ENCODE measurements at places on chromosomes 5 and 9.

GRCh38 chr5:1673042-1673677 lies 126.5 kb downstream of the MRPL36 start:
- no peak overlapping the region for H3K27ac ChIP-seq
- H3K4me1 ChIP-seq, result no peaks in the 10 kb centered on the region
- H3K4me3 ChIP-seq, result no peak overlapping the region
- DNase-seq, result no peak
- peaks cover 40% of the 10 kb centered on the region for H3K27me3 ChIP-seq
- no peaks in the 10 kb centered on the region for H3K36me3 ChIP-seq

GRCh38 chr9:111975709-111976108 lies 79.1 kb downstream of the UGCG start:
- H3K27me3 ChIP-seq, result no peaks in the 10 kb centered on the region
- H3K4me1 ChIP-seq, result peaks cover 4% of the 10 kb centered on the region
- H3K36me3 ChIP-seq, result no peaks in the 10 kb centered on the region
- H3K27ac ChIP-seq, result no peak overlapping the region
- H3K4me3 ChIP-seq, result no peak overlapping the region

DNA sequence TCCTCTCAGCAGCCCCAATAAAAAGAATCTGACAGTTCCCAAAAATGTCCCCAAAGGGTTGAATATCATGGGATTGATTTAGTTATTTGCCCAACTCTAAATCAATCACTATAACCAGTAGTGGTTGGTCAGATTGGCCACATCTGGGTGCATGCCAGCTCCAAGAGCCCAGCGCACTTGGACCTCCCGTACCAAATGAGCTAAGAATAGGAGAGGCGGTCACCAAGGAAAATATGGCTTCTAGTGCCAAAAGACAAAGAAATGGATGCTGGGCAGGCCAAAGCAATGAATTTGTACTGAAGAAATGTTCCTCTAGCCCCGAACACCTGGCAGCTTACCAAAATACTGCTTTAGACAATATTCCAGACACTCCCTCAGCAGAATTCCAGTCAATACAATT lies 80.3 kb downstream of the RCL1 start:
- H3K4me1 ChIP-seq, result no peaks in the 10 kb centered on the region
- H3K36me3 ChIP-seq, result no peaks in the 10 kb centered on the region
- no peak for DNase-seq
- no peak overlapping the region for H3K27ac ChIP-seq

DNA sequence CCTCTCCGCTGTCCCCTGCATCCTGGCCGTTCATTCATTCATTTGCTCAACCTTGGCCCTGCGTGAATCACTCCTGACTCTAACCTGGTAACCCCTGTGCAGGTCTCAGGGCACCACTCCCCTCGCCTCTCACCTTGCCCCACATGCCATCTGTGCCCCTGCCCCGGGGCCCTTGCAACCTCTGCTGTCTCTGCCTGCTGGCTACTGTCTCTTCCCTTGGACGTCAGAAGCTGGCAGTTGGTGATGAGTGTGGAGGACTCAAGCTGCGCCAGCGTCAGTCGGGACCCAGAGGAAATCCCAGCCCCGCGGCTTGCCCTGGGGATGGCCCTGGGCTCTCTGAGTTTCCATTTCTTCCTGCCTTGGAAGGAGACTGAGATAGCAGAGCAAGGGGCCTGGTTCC lies 154.9 kb downstream of the OLFM1 start:
- no peak overlapping the region for H3K4me3 ChIP-seq
- DNase-seq, result peak; percentile 21
- no peaks in the 10 kb centered on the region for H3K36me3 ChIP-seq
- no peaks in the 10 kb centered on the region for H3K4me1 ChIP-seq
- peaks cover 24% of the 10 kb centered on the region for H3K27me3 ChIP-seq

DNA sequence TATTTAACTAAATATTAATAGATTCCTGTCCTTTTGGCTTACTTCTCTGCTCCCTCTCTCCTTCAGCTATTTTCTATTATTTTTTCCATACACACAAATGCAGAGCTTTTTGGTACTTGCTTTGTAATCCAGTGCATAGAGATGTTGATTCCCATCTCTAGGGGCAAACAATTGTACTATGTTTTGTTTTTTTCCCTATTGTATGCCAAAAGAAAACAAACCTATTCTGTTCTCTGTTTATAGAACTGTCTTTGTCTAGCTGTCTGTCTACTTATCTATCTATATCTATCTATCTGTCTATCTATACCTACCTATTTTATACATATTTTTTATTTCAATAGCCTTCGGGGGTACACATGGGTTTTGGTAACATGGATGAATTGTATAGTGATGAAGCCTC lies 121.6 kb upstream of the LIFR start:
- no peaks in the 10 kb centered on the region for H3K4me1 ChIP-seq
- no peak overlapping the region for H3K27ac ChIP-seq
- H3K27me3 ChIP-seq, result no peaks in the 10 kb centered on the region
- H3K4me3 ChIP-seq, result no peak overlapping the region
- DNase-seq, result no peak

GRCh38 chr5:94191604-94192003 lies 426.8 kb downstream of the KIAA0825 start:
- no peaks in the 10 kb centered on the region for H3K4me1 ChIP-seq
- DNase-seq, result no peak
- H3K36me3 ChIP-seq, result no peaks in the 10 kb centered on the region

GRCh38 chr5:136677217-136677616 lies 311.9 kb upstream of the TRPC7 start:
- no peaks in the 10 kb centered on the region for H3K36me3 ChIP-seq
- no peaks in the 10 kb centered on the region for H3K4me1 ChIP-seq
- DNase-seq, result no peak
- H3K27ac ChIP-seq, result no peak overlapping the region
- H3K27me3 ChIP-seq, result no peaks in the 10 kb centered on the region

DNA sequence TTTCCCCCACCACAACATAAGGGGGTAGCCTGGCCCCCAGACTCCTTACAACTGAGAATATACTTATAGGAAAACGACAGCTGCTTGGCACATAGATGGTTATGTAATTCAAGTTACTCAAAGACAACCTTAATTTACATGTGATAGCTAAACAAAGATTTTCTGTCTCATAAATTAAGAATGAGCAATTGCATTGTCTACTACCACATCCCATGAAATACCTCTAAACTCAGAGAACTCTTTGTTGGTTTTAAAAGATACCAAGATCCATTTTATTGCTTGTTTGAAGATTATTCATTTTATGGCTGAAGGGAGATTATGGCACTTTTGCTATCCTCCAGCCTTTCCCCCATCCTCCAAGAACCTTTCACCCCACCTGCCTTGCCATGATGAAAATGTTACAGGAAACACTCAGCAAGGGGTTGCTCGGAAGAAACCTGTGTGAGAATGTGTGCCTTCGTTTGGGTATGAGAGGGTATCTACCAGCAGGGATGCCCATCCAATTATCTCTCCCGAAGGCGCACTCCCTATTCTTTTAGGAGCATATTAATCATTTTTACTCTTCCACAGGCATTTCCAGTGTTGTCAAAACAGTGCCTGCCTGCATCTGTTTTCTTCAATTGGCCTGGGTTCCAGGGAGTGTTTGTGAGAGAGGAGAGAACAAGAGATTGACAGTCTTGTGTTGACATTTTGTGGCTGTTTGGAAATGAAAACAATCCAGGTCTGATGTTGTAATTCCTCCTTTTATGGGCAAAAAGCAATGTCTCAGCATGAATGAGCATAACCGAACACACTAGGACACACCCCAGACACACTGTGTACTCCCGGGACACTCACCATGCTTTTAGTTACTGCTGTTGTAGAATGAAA lies 208.0 kb upstream of the ANKRD55 start:
- DNase-seq, result no peak
- H3K27ac ChIP-seq, result no peak overlapping the region
- H3K36me3 ChIP-seq, result no peaks in the 10 kb centered on the region
- H3K27me3 ChIP-seq, result no peaks in the 10 kb centered on the region
- no peaks in the 10 kb centered on the region for H3K4me1 ChIP-seq

GRCh38 chr9:108182950-108183381 lies 672.8 kb downstream of the ACTL7B start:
- H3K4me1 ChIP-seq, result no peaks in the 10 kb centered on the region
- DNase-seq, result no peak
- no peaks in the 10 kb centered on the region for H3K27me3 ChIP-seq
- H3K4me3 ChIP-seq, result no peak overlapping the region

GRCh38 chr5:14257995-14258403 lies 114.9 kb downstream of the TRIO start:
- H3K4me1 ChIP-seq, result peaks cover 23% of the 10 kb centered on the region
- no peaks in the 10 kb centered on the region for H3K36me3 ChIP-seq
- no peak overlapping the region for H3K27ac ChIP-seq
- H3K4me3 ChIP-seq, result no peak overlapping the region
- H3K27me3 ChIP-seq, result no peaks in the 10 kb centered on the region

DNA sequence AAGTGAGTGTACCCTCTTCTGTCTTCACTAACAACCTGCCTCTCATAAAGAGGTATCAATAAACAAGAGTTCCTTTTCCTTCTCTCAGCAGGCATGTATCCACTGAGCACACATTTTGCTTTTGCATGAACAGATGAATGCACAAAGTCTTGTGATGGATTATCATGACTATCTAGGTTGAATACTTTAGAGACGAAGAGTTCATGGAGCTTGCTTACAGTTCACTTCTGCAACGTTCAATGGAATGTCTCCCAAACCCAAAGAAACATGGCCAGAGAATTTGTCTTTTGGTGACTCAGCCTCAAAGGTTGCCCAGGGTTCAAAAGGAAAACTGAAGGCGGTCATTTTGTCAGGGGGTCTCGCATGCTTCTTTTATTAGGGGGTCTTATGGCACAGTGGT lies 55.4 kb downstream of the BRINP1 start:
- no peak overlapping the region for H3K4me3 ChIP-seq
- no peaks in the 10 kb centered on the region for H3K4me1 ChIP-seq
- peaks cover 4% of the 10 kb centered on the region for H3K27me3 ChIP-seq
- no peak for DNase-seq

GRCh38 chr9:86326536-86326935 lies 27.7 kb downstream of the TUT7 start:
- DNase-seq, result no peak
- no peak overlapping the region for H3K27ac ChIP-seq
- H3K4me3 ChIP-seq, result no peak overlapping the region
- H3K27me3 ChIP-seq, result no peaks in the 10 kb centered on the region

GRCh38 chr5:168879929-168880328 lies 300.8 kb upstream of the PANK3 start:
- no peaks in the 10 kb centered on the region for H3K36me3 ChIP-seq
- peaks cover 9% of the 10 kb centered on the region for H3K4me1 ChIP-seq
- H3K4me3 ChIP-seq, result no peak overlapping the region

DNA sequence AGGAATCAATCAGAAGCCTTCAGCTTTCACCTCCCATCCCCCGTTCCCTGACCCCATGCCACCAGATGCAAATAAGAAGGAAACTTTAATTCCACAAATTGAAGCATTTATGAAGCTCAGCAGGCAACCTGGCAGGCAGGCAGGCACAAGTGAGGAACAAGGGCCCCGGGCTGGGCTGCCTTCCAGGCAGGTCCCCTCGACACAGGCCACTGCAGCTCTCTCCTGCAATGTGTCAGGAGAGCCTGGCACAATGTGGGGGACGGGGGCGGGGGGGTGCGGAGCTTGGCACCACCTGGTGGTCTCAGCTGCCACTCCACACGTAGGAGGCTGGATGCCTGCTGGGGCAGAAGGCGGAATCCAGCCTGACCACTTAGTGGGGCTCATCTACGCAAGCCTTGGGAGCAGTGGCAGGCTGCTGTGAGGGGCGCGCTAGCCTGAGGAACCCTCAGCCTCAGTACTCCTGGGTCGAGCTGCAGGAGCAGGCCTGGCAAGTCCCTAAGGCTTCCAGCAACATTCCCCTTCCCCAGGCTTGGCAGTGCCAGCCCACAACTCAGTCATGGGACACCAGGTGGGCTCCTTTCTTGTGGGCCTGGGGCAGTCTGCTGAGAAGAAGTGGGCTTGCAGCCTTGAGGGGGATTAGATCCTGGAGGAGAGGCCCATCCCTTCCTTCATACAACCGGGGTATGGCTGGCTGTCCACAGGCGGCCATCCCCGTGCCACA lies 50.2 kb upstream of the KCNMB1 start:
- H3K27ac ChIP-seq, result no peak overlapping the region
- H3K27me3 ChIP-seq, result no peaks in the 10 kb centered on the region
- DNase-seq, result no peak
- no peak overlapping the region for H3K4me3 ChIP-seq
- no peaks in the 10 kb centered on the region for H3K36me3 ChIP-seq

DNA sequence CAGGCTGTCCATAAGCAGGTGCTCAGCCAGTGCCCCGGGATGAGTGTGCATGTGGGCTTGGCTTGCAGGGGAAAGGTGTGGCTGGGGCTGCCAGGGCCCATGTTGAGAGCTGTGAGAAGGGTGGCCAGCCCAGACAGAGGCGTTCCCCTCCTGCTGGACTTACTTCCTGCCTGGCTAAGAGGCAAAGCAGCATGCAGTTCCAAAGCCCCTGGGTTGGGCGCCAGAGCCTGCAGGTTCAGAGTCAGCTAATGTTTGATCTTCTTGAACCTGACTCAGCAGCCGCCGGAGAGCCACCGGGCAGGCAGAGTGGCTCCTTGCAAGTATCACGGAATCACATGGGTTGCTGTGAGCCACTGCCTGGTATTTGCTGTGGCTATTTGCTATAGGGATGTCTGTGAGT lies 168.4 kb upstream of the MAP1B start:
- peak; percentile 51 for DNase-seq
- H3K27ac ChIP-seq, result no peak overlapping the region
- no peaks in the 10 kb centered on the region for H3K36me3 ChIP-seq
- no peaks in the 10 kb centered on the region for H3K4me1 ChIP-seq

DNA sequence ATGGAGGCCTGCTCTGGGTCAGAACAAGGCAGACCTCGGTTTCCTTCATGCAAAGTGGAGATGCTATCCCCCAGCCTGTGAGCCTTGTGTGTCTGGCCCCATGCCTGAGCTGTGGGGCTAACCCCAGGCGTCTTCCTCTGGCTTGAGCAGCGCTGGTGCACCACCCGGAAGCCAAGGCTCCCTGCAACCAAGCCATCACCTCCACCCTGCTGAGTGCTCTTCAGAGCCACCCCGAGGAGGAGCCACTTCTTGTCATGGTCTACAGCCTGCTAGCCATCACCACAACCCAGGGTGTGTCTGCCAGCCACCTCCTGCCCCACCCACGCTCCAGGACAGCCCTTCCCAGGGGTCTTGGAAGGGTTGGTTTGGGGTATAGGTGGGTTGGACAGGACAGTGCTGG lies 16.2 kb downstream of the REXO4 start:
- no peak overlapping the region for H3K27ac ChIP-seq
- no peak overlapping the region for H3K4me3 ChIP-seq
- H3K27me3 ChIP-seq, result no peaks in the 10 kb centered on the region
- DNase-seq, result no peak
- peaks cover 28% of the 10 kb centered on the region for H3K36me3 ChIP-seq

DNA sequence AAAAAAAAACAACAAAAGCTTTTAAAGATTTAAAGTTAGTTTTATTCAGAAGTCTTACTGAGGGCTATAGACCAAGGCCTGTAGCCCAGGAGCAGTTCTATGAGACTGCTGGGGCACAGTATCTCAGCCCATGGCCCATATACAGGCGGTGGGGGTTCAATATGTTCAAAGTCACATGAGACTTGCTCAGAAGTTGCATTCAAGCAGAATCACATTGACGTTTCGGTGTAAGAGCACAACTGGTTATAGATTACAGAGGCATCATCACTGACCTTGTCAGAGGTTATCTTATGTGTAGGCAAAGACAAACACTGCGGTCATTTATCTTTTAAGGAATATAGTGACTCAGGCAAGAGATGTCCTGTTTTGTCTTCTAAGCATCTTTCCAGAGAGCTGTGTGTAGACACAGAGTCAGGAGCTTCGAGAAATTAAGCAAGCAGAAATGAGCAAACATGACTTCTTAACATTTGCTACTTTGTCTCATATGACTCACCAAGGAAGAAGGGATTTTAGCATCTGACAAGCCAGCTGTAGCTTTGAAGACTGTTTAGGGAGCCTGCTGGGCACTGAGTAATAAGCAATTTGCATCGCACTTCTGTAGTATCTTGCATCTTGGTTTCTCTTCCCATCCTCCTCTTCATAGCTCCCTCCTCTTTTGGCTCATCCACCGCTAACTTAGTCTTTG lies 12.9 kb upstream of the F2RL1 start:
- H3K4me1 ChIP-seq, result no peaks in the 10 kb centered on the region
- no peak overlapping the region for H3K27ac ChIP-seq
- no peak for DNase-seq
- no peak overlapping the region for H3K4me3 ChIP-seq
- H3K36me3 ChIP-seq, result no peaks in the 10 kb centered on the region

All from lower lobe of right lung (tissue), 2 donors.